Thoracic aorta endothelial cell (primary cell): ENCODE measurements at places on chromosomes 4 and X. TPM values are rescaled to one million over a fixed set of nuclear protein-coding genes. Genes with fewer than 3 reads are reported as not detected.

The TLR8 gene
- total RNA-seq, result not detected in 2 replicates

The STX18 gene
- 25.8 and 35.8 TPM in 2 replicates for total RNA-seq

The TEX11 gene
- not detected in 2 replicates for total RNA-seq

The FRG2 gene
- total RNA-seq, result not detected in 2 replicates

The FAAH2 gene
- 0.07 and 0.66 TPM in 2 replicates for total RNA-seq

The ADH4 gene
- not detected in 2 replicates for total RNA-seq

The GPR119 gene
- not detected in 2 replicates for total RNA-seq
